ENCODE measurements at places on chromosomes 7 and 10.

DNA sequence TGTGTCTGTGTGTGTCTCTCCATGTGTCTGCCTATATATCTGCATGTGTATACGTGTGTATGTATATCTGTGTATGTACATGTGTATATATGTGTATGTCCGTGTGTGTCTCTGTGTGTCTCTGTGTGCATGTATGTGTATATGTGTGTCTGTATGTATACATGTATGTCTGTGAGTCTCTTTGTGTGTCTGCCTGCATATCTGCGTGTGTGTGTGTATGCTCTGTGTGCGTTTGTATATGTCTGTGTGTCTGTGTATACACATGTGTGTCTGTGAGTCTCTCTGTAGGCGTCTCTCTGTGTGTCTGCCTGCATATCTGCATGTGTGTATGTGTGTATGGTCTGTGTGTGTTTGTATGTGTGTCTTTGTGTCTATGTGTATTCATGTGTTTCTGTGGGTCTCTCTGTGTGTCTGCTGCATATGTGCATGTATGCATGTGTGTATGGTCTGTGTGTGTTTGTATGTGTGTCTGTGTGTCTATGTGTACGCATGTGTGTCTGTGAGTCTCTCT is 23.7 kb upstream of the KLF6 start:
- DNase-seq: peak; percentile 24

GRCh38 chr10:66842867-66843266 is 83.0 kb upstream of the LRRTM3 start:
- DNase-seq: no peak

GRCh38 chr10:24575481-24576002 is 148.1 kb downstream of the ARHGAP21 start:
- no peak for DNase-seq

GRCh38 chr7:128189231-128189930 is 51.7 kb upstream of the LEP start:
- DNase-seq: no peak
